ENCODE measurements at places on chromosomes 2 and 18.

DNA sequence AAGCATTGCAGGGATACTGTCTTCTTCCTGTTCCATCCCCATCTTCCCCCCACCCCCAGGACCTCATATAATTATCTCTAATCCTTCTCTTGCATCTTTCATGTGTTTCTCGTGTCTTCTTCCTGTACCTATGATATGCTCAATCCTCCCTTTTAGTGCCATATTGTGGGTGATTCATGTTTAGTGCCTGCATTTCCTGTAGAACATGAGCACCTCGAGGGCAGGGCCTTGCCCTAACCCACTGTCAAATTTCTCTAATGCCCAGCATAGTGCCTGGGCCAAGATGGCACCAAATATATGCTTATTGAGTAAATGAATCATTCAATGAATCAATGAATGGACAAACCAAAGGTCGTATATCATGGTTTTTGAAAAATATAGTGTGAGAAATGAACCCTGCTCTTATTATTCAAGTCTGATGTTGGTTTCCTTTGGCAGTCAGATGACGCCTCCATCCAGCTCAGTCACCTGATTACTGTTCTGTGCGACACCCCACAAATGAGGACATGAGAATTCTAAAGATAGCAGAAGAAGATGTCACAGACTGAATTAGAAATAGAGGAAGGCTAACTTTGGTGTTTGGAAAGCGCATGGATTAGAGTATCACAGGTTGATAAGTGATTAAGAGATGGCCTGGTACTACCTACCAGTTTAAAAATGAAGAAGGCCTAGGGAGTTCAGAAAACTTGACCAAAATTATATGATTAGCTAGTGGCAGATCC lies 278.4 kb downstream of the PRKCE start:
- DNase-seq: peak; percentile 42

GRCh38 chr18:3924455-3924854 lies 474.5 kb downstream of the TGIF1 start:
- no peak for DNase-seq

GRCh38 chr2:155842103-155842502 lies 490.4 kb downstream of the NR4A2 start:
- no peak for DNase-seq

DNA sequence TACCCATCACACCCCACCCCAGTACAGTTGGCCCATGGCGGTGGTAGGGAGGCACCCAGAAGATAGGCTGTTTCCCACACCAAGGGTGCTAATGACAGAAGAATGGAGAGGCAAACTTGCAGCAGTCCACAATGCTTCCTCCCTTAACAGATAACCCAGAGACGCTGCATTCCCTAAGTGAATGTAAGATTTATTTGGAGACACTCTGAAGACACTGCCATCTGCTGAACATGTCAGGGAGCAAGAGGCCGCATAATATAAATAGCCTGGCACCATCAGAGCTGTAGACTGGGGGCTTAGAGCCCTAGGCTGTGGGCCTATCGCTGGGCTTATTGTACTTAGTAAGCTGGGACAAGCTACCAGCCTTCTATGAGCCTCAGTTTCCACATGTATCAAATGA lies 2.2 kb upstream of the IWS1 start:
- DNase-seq: no peak

- no peak for DNase-seq
These were observed 11.5 kb upstream of the RNU4ATAC start for GRCh38 chr2:121519153-121519552.

DNA sequence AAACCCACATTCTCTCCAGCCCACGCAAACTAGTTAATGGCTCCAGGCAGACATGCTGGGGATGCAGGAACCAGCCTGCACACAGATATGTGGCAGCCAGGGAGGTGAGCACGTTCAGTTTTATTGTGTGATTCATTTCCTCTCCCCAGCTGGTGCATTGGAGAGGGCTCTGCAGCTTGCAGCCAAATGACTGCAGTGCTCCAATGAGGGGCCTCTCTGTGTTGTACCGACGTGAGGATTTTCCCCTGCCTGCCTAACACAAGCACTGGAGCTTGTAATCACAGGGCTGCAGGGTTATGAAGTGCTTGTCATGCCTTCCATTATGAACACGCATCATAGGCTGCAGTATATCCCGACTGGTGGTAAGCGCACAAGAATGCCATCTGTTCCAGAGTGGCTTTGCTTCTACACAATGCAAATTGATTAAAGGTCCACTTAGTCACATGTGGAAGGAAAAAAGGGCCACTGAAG lies 92.3 kb upstream of the THUMPD2 start:
- DNase-seq: no peak

- DNase-seq: peak; percentile 42
These were observed 602 bp downstream of the SNX17 start for GRCh38 chr2:27370816-27371620.

DNA sequence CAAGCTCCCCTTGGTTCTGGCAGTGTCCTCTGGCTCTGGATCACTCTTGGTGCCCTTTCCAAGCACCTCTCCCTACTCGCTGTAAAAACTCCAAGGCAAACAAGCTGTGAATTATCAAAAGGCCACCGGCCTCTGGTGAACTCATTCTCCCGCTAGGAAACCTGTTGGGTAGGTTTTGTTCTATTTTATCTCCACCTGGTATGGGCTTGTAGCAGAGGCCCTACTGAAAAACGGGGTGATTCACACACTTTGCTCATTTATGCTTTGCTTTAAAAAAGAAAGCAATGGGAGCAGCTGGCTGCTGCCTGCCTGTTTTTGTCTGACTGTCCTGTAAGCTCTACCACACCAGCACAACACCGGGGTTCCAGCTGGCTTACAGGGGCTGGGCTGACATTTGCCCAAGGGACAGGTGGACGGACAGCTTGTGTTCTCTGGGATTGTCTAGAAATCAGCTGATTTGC lies 56.8 kb downstream of the SH3BP4 start:
- no peak for DNase-seq

GRCh38 chr18:46581648-46582047 lies 75.4 kb downstream of the LOXHD1 start:
- no peak for DNase-seq

DNA sequence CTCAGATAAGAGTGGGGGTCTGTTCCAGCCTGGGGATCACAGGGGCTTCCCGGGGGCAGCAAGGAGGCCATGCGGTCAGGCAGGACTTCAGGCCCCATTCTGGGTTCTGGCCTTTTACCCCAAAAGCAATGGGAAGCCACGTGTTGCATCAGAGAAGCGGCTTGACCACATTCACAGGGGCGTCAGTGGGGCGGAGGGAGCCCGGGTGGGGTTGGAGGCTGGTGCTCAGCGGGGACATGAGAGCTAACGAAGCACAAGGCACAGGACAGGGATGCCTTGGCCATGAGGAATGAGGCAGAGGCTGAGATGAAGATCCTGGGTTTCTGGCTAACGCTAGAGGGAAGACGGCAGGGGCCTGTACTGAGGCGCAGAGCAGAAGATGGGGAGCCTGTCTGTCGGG lies 6.1 kb downstream of the HJURP start:
- DNase-seq: no peak

DNA sequence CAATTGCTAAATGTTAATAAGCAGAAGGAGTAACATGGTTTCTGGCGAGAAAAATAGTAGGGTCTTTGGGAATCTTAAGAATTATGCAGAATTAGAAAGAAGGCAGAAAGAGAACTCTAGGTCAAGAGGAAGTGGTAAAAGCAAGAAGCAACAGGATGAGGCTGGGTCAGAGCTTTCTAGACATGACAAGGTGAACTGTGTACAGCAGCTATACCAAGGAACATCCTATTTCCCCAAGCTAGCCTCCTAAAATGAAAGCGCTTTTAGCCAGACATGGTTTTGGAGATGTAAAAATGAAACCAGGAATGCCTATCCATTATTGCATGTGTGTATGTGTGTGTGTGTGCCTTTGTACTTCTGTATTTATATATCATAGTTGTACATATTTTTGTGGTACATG lies 42.3 kb upstream of the STAT1 start:
- no peak for DNase-seq

- DNase-seq: no peak
These were observed 297.1 kb downstream of the AFF3 start for GRCh38 chr2:99845296-99845695.

DNA sequence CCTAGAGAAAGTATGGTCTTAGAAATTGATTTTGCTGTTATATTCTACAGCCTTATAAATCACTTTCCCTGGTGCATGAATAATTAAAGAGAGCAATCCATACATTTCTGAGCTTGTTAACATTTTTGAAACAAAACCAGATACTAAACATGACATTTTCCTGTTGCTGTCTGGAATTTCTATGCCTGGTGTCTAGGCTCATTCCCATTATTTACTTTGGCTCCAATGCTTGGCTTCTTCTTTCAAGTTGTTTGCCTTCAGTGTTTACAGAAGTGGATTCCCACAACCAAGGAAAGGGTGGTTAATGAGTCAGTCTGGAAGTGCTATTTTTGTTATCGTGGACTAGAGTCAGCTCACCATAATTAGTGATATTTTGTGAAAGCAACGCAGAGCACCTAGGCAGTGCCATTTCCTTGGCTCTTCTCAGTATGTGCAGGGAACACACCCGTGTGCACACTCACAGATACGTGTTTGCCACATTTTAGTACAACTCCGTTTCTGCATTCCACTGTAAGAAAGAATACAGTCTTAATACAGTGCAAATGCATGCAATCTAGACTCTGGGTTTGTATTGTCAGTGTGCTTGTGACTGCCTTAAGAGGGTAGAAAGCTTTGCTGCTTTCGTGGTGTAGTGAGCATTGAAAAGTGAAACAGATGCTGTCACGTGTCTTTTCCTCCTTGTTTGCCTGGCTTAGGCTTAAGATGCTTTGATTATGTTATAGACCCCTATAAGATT lies 185.0 kb upstream of the RASGRP3 start:
- DNase-seq: no peak

DNA sequence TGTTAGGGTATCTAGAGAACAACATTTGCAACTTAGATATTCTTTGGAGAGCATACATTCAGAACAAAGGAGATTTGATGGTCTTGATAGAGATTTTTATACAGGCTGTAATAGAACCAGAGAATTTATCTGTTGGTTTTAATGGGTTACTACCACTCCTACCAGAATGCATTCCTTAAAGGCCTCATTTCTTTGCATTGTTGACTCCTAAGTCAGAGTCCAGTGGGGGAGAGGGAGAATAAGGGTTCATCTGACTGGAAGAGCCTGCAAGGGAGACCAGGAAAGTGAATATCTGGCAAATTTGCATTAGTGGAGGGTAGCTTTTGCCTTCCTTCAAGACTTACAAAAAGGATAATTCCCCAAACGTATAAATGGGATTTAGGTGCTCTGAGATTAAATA lies 29.7 kb downstream of the AGPS start:
- no peak for DNase-seq

- no peak for DNase-seq
These were observed at the start of gene RIT2 for GRCh38 chr18:43115076-43115921. RIT2 (minus strand) TSS chr18:43115685.

GRCh38 chr2:159026170-159026569 lies 57.7 kb downstream of the TANC1 start:
- DNase-seq: no peak

DNA sequence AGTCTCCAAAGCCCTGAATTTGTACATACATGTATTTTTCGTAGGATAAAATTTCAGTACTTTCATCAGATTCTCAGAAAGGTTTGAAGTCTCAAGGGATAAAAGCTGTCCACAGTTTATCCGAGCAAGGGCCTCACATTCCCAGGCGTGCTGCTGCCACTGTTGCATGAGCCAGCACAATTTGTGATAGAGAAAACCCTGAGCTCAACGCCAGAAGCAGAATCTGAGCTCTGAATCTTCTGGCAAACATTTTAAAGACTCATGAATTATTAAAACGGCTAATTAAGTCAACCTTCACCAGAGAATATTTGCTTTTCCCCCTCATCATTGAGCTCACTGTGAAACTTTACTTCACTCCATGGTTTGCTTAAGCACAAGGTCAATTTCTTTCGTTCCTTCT lies 38.5 kb upstream of the STPG4 start:
- DNase-seq: no peak

GRCh38 chr2:173075056-173075780 lies 428 bp upstream of the MAP3K20 start:
- no peak for DNase-seq

DNA sequence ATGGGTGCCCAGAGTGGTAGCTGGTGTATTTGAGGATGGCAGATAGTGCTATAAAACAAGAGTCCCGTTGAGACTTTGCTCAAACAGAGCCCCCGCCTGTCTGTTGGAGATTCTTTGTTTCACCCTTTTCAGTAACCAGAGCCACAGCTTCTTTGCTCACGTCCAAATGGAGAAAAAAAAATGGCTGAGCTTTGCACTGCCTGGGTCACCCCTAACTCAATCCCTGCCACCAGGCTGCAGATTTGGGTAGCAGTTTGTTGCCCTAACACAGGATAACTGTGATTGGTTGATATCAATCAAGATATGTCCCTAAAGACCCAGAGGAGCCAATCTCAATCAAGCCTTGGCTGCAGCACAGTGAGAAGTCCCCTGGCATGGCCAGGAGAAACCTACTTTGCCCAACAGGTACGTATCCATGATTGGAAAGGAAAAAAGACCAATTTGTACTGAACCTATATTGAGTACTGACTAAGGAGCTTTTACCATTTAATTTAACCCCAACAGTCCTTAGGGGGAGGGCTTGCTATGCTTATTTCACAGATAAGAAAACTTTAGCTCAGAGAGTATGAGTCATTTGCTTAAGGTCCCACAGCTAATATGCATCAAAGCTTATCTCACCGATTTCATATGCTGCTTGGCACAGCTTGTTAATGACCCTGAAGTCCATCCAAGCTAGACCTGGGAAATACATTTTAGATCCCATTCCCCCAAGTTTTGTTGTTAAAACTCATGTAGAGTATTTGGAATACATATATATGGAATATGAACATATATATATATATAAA lies 72.0 kb upstream of the SH3BP4 start:
- no peak for DNase-seq

DNA sequence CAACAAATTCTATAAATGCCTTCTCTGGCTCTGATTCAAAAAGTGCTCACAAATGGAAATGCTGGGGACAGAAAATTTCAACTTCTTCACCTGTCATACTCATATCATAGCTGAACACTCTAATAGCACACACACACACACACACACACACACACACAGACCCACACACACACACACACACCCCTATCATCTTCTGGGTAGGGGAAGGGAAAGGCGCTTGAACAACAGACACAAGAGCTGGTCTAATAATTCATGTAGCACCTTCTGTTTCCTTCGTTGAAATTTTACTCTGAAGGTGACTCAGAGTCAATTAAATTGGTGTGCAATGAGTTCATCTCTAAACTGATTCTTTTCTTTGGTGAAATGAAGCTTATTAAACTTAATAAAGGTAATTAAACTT lies 32.9 kb downstream of the CD28 start:
- no peak for DNase-seq

GRCh38 chr2:181178823-181179412 lies 198.5 kb downstream of the UBE2E3 start:
- no peak for DNase-seq

GRCh38 chr2:38572167-38572566 lies 30.6 kb downstream of the HNRNPLL start:
- DNase-seq: no peak

- DNase-seq: no peak
These were observed 197.5 kb downstream of the IRS1 start for GRCh38 chr2:226601881-226602662.

- DNase-seq: no peak
These were observed 279.1 kb downstream of the AGPS start for GRCh38 chr2:177671662-177672061.

All from GM10248 (cell line).